ENCODE measurements at places on chromosomes 12 and 14. TPM values are rescaled to one million over a fixed set of nuclear protein-coding genes. Genes with fewer than 3 reads are reported as not detected.

The KERA gene
- not detected for total RNA-seq

- no peak for DNase-seq
These were observed 85.7 kb downstream of the BORCS5 start for GRCh38 chr12:12442548-12443071.

DNA sequence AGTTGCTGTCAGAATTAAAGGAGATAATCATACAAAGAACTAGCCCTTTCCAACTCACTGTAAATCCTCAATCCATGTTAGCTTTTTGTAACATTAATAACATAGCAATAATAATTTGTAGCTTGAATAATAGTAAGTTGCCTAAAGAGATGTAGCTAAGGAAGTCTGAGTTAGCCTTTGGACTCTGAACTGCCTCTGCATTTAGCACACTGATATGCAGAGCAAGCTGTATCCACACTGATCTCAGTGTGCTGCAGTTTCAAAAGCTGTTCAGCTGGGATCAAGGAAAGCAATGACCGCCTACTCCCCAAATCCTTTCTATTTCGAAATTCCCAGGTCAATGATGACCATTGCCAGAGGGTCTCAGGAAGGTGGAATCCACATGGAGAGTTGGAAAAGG, 99.3 kb upstream of the IFNG-AS1 start:
- DNase-seq, result no peak

DNA sequence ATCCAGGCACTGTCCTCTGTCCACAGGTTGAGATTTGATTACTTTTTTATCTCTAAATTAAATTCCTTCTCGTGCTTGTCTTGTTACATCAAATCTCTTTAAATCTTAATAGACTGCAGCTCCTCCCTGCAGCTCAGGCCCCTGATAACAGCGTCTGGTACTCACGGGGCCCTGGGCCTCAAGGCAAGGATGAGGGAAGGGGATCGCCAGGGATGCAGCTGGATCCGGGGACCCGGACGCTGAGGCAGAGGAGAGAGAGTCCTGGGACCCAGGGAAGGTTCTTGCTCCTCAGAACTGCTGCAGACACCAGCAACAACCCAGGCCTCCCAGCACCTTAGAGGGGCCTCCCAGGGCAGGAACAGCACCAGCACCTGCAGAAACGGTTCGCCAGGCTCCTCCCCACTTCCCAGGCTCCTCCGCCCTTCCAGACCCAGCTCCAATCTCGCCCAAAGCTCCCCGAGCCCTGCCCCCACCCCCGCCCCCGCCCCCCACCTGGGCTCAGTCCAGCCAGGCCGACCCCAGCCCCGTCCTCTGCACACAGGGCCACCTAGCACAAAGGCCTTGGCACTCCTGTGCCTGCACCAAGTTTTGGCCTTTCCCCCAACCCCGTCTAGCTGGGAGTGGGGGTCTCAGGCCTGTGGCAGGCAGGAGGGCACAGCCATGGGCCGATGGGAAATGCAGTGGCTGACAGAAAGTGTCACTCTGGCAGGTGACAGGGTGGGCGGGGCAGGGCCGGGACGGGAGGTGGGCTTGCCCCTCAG, 60.3 kb upstream of the GALNT9 start:
- no peak for DNase-seq

The DUSP16 gene
- 64.7 TPM for total RNA-seq

DNA sequence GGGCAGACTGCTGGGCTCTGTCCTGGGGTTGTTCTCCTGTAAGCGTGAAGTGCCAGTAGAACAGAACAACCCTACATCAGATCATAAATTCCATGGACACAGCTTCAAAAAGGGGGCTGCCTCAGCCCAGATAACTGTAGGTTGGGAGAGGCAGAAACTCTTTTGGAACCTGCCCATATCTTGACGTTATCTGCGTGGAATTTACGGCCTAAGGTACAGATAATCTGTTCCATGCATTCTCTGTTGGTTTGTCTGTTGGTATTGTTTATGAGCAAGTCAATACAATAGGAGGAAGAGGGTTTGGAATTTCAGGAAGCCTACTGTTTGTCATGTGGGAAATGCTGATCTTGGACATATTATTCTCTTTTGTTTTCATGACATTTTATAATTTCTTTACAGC, 36.7 kb downstream of the SLC25A47 start:
- DNase-seq, result no peak

The NT5DC3 gene
- 12.0 TPM for total RNA-seq

The DTX1 gene
- 0.16 TPM for total RNA-seq

All from activated T-helper 2 cell treated with anti-CD3 and anti-CD28 coated beads, Interferon-gamma antibody, Interleukin-2, Interleukin-4, amounts not matched to agents 10 μg/mL and 5 μg/mL and 100 μg/mL, durations not matched to agents 14 hours and 24 hours and 36 hours (primary cell).